Lung microvascular endothelial cell (primary cell): ENCODE measurements at places on chromosomes 7 and 10. TPM values are rescaled to one million over a fixed set of nuclear protein-coding genes. Genes with fewer than 3 reads are reported as not detected.
A peak's percentile ranks its signal among the peaks of the same experiment; 100 is the strongest.

DNA sequence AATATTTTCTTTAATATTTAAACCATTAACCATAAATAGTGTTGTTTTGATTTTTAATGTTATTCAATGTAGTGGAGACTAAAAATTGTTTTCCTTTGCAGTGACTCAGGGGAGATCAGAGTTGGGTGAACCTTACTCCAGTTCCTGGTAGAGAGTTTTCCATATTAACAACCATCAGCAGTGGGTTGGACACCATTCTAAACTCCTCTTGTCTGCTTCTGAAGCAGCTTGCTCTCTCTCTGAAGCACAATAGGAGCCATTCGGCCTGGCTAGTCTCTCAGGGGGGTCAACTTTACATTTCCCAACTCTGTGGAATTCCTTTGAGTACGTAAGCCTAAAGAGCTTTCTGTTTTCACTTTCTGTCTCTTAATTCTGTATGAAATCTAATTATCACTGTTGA, 9.4 kb upstream of the NRG3 start:
- DNase-seq: no peak

EVX1 gene
- not detected in 2 replicates for total RNA-seq

UBE2D4 gene
- total RNA-seq: 4.8 and 8.3 TPM in 2 replicates

DNA sequence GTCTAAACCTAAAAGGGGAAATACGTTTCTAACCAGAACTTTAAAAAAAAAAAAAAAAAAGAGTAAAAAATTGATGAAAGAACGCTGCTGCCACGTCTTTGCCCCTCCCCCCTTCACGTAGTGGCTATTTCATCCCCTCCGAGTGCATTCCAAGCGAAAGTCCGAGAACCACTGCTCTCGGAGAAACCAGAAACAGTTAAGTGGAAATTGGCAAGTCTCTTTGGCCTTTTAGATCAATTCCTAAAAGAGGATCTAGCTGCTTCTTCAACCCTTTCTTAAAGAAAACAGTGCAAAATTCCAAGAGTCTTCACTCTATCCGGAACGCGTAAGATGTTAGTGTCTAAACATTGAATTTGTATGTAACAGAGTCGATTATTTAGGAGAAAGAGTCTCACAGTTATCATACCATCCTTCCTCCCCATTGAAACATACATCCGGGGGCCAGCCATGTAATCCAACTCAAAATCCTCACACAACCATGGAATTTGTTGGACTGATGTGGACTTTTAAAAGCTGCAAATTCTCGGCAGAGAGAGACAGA, 1.1 kb downstream of the P4HA1 start:
- peak; percentile 47 for DNase-seq

DNA sequence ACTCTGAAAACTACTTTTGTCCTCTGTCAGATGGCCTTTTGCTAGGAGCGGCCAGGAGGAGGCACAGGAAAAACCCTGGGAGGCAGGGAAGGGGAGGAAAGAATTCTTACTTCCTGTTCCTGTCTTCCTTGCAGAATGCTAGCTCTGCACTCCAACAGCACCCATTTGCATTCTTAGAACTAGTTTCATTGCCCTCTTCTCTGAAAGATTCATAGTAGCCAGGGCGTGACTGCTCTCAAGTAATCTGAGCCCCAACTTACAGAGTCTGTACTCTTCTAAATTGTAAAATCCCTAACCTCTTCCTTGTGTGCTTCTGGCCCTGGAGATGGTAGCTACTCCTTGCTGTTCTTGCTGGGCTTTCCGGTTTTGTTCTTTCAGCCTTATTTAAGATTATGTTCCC, 75.3 kb upstream of the STEAP1 start:
- DNase-seq: no peak

PTPN20 gene
- total RNA-seq: under 0.01 and 1.4 TPM in 2 replicates

C10orf95 gene
- 0.22 TPM in 1 of 2 replicates, not detected in the other for total RNA-seq

DNA sequence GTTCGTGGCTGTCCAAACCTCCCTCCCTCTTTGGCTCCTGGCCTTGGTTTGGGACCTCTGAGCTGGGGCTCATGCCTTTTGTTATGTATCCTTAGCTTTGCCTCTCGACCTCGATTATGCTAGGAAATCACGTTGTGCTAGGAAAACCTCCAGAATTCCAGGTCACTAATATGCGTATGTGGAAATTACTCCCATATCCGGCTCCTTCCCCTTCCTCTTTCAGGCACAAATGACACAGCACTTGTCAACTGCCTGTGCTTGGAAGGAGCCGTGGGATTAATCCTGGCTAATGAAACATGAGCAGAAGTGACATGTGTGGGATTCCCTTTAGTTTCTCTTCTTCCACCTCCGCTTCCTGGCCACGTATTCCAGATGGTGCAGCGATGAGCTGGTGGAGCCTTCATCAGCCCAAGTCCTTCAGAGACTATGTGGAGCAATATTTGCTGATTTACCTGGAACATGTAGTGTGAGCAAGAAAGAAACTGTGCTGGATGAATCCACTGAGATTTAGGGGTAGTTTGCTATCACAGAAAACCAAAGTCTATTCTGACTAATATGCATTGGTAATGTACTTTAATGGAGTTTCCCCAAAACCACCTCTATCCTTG, 149.2 kb downstream of the REEP3 start:
- peak; percentile 93 for DNase-seq

TMEM273 gene
- total RNA-seq: 4.8 and 6.1 TPM in 2 replicates

GRCh38 chr7:1080252-1080920, 7.5 kb upstream of the GPER1 start:
- no peak for DNase-seq

NEUROG3 gene
- not detected in 2 replicates for total RNA-seq

GRCh38 chr10:11828682-11829284, 5.6 kb downstream of the PROSER2 start:
- no peak for DNase-seq

DNA sequence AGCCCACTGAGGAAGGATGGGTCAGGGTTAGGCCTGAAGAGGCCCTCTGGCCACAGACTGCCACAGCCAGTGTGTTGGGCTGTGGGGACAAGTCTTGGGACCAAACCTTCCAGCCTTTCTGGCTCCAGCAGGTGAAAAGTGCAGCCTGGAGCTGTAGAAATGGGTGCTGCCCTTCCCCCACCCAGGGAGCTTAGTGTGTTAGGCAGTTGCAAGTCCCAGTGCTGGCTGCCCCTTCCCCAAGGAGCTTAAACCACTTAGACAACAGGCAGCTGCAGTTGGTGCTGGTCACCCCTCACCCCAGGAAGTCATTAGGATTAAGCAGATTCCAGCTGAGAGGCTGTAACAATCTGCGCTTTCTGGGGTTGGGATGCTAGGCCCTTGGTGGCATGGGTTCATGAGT, 563.3 kb downstream of the NRG3 start:
- DNase-seq: no peak

DNA sequence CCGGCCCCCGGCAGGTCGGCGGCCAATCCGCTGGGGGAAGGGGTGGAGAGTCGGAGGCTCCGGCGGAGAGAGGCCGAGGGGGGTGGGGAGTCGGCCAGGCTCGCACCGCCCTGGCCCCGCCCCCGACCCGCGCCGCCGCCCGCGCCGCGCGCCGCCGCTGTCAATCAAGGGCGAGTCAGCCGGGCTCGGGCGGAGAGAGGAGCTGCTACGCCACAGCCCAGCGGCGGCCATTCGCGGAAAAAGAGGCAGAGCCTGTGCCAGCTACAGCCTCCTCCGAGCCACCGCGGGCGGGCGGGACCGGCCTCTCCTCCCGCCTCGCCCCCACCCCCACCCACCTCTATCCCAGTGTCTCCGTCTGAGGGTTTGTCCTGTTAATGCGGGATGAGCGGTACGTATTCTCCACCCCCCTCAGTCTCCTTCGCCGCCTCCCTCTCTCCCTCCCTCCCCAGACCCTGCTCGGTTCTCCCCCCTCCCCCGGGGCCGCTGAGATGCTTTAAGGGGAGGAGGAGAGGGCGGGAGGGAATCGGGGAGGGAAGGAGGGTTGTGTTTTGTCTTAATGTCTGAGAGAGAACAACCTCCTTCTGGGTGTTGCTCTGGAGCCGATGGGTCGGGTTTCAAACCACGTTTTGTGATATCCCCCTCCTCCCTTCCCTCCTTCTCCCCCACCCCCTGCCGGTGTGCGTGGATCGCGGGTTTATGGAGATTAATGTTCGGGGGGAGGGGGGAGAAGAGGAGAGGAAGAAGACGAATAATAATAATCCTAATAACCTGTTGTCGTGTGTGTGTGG, at the start of gene SP4:
TSS of gene SP4 (plus strand) at position 213 of the 788 bp plus-strand sequence. CDS start at position 382, 169 bp downstream.
- DNase-seq: peak; percentile 95

PRLHR gene
- total RNA-seq: not detected in 2 replicates

DNA sequence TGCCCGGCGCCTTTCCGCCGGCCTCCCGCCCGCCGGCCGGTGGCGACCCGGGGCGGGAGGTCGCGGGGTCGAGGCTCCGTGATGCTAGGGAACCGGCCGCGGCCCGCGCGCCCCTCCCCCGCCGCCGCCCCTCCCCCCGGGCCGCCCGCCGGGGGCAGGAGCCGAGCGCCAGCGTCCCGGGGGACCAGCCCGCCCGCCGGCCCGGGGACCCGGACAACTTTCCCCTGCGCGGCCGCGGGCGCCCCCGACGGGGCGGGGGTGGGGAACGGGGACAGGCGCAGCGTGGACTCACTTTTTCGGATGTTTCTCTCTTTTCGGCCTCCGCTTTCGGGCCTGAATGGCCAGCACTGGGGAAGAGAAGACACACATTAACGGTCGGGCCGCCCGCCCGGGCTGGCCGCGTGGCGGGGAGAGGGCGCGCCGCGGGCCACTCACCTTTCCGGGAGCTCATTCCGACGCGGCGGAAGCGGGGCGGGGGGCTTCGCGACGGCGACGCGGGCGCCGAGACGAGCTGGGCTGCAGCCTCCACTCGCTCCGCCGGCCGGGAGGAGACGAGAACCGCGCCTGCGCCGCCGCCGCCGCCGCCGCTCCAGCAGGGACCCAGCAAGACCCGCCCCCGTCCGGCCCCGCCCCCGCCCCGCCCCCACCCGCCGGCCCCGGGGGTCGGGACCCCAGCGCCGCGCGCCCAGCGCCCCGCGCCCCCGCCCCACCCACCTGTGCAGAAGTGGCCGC, at the start of gene SRPK2:
TSS of gene SRPK2 (minus strand) at position 566 of the 732 bp plus-strand sequence.
- peak; percentile 81 for DNase-seq

DNA sequence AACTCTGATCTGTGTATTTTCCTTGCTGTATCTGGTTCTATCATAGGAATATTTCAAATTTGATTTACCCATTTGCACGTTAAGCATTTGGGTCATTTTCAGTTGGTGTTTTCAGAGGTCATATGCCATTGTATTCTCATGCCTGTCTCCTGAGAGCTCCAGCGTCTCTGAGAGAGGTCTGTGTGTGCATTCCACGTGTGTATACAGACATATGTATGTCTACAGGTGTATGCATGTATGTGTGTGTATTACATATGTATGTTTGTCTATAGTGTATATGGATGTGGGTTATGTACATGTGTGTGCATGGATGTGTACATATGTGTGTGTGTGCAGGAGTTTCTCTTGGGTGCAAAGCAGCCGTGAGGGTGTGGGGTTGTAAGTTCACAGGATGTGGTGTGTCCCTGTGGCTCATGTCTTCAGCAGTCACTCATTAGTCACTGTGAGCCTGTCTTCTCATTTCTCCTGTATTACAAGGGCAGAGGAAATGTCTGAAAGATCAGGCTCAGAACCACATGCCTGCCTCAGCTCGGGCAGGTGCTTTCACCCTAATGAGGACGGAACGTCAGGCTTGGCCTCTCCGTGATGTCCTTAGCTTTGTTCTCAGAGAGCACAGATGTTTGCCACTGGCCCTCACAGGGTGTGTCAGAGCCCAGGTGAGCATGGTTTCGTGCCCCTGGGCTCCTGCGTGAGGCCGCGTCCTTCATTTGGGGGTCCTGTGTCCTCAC, 101.6 kb downstream of the NKX6-2 start:
- peak; percentile 69 for DNase-seq

KNDC1 gene
- 0.20 TPM in 1 of 2 replicates, not detected in the other for total RNA-seq

EEPD1 gene
- 0.20 and 0.65 TPM in 2 replicates for total RNA-seq

GRCh38 chr10:103192089-103192450, 1.0 kb downstream of the NT5C2 start:
- DNase-seq: no peak

LRRC17 gene
- 0.20 and 2.0 TPM in 2 replicates for total RNA-seq

ADCYAP1R1 gene
- under 0.01 TPM in 1 of 2 replicates, not detected in the other for total RNA-seq

EXOSC1 gene
- 20.6 and 23.1 TPM in 2 replicates for total RNA-seq

- no peak for DNase-seq
These were observed 85.2 kb upstream of the CACNA2D1 start for GRCh38 chr7:82528577-82529310.

GIMAP7 gene
- 44.2 and 104 TPM in 2 replicates for total RNA-seq

SLC13A4 gene
- not detected in 2 replicates for total RNA-seq

DNA sequence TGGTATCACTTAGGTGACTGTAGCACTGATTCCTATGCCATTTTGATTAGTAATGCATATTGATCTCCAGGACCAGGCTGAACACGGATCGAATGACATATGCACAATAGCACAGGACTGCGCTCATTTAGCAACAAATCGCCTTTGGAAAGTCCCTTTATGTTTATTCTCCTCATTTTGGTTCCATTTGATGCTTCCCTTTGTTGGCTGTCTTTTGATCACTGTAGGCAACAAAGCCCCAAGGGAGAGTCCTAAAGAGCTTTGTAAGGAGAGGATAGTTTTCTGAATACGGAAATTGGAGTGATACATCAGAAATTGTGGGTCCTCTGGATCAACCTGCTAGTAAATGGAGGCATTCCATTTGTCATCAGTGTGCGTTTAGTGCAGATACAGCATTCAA, 1111.4 kb downstream of the SORCS1 start:
- no peak for DNase-seq

GRCh38 chr10:128448796-128449195, 322.6 kb upstream of the MKI67 start:
- DNase-seq: no peak

DNA sequence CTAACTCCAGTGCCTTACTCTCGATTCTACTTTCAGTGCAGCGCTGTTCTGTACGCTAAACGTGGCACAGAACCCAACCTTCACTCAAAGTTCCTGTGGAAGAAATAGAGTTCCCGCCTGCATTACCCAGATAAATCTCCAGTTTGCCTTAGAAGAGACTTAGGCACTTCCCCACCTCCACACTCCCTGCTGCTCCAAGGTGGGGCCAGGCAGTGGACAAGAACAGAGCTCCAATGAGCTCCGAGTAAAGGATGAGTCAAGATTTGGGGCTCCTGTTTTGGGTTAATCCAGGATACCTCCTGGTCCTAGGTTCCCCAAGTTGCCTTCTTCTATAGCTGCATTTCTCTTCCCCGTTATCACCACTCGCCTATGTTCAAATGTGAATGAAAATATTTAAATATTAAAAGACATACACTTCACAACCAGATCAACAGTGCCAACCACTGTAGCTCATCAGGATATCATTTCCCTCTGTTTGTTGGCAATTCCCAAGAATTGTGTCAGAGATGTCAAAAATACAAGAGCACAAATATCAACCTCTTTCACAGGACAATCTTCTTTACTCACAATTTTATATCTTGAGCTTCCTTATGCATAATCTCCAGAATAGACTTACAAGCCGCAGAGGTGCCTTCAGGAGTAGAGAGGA, 48.0 kb downstream of the MALSU1 start:
- peak; percentile 48 for DNase-seq

SPDYE2B gene
- not detected in 2 replicates for total RNA-seq

GRCh38 chr10:127743205-127743604, 6.2 kb downstream of the FOXI2 start:
- no peak for DNase-seq

- no peak for DNase-seq
These were observed 189.9 kb upstream of the ADO start for GRCh38 chr10:62614389-62615157.
